ENCODE measurements at places on chromosomes 11 and 22. TPM values are rescaled to one million over a fixed set of nuclear protein-coding genes. Genes with fewer than 3 reads are reported as not detected.

Gene OR8D4
- not detected for total RNA-seq

DNA sequence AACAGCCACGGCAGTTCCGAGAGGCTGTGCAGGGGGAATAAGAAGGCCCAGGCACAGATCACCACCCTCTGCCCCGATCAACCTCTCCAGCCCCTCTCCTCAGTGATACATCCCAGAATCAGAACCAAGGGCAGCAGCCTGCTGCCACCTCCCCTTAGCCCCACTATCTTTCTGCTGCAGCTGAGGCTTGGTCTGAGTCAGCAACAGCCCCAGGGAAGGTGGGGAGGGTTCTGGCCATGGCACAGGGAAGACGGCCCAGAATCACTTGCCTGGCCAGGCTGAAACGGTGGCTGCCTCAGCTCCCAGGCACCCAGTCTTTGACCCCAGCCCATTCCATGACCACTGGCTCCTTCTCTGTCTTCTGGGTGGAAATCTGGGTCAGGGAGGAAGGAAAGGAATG lies 2.3 kb downstream of the CHID1 start:
- no peak for DNase-seq

DNA sequence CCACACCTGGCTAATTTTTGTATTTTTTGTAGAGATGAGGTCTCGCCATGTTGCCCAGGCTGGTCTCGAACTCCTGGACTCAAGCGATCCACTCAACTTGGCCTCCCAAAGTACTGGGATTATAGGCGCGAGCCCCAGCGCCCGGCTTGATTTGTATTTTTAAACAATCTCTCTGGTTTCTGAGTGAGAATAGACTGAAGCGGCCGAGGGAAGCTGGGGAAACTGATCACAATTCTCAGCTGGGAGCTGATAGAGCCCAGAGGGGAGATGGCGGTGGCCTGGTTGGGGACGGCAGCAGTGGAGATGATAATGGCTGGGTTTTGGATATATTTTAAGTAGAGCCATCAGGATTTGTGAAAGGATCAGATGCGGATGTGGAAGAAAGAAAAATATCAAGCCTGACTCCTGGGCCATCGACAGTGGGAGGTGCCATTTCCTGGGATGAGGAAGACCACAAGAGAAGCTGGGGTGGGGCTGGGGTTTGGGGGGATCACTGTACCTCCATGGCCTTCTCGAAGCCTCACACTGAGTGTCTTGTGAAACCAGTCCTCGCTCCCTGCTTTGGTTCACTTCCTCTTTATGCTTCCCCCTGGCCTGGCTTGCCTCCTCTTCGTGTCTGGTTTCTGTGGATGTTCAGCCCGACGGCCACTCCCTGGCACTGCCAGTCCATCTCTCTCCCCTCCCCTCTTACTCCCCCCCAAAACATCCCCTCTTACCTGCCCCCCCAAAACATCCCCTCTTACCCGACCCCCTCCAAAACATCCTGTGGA lies 51.9 kb downstream of the IGLL1 start:
- DNase-seq: peak; percentile 63

DNA sequence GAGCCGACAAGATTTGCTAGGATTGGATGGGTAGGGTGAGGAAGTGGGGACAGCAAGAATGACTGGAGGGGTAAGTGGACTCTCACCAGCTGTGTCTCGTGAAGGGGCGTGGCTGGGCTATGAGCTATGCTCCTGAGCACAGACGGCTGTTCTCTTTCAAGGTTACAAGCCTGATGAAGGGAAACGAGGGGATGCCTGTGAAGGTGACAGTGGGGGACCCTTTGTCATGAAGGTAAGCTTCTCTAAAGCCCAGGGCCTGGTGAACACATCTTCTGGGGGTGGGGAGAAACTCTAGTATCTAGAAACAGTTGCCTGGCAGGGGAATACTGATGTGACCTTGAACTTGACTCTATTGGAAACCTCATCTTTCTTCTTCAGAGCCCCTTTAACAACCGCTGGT lies 19.9 kb downstream of the F2 start:
- no peak for DNase-seq

- DNase-seq: no peak
Measured at GRCh38 chr22:48180631-48181030, 1418.2 kb downstream of the TBC1D22A start.

Gene TMEM9B
- total RNA-seq: 40.0 TPM

Gene PLAAT2
- not detected for total RNA-seq

DNA sequence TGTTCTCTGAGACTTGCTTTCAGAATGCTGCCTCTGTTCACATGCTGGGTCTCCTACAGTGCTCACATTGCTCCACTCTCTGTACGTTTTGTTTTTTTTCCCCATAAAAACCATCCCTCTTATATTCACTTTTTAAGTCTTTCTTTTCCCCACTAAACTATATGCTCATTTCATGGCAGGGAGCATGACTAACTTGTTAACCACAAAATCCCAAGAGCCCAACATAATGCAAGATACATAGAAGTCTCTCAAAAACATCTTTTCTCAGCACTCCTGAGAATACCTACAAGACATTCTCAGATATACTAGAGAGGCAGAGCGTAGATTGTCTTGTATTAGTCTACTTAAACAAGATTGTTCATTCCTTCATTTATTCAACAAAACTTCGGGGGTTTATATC lies 73.3 kb downstream of the FAM76B start:
- no peak for DNase-seq

Gene MAML2
- 0.11 TPM for total RNA-seq

Gene KRTAP5-8
- total RNA-seq: not detected

Gene CNGA4
- total RNA-seq: 1.7 TPM

Gene B4GALNT4
- not detected for total RNA-seq

DNA sequence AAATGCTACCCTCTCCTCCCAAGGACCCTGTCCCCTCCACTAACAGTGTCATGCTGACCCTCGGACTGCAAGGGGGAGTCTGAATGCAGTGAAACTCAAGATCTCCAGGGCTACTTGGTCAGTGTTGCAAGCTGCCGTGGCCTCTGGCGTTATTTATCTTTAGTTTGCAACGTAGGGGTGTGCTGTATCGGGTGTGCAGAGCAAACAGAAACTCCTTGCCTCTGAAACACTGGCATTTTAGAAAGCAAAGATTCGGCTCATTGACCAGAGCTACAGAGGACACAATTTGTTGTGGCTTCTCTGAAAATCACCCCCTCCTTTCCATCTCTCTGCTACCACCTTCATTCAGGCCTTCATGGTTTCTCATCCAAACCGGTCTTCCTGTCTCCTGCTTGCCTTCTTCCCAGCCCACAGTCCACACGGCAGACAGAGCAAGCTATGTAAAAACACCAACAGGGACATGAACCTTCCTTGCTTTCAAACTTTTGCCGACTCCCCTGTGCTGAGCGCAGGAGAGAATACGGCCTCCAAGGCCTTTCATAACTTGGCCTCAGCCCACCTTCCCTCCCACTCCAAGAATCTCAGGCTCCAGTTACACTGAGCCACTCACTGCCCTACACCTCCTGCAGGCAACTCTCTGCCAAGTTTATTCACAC lies 14.9 kb downstream of the FZD4 start:
- DNase-seq: no peak

Gene GPR83
- 0.11 TPM for total RNA-seq

Gene MPPED1
- total RNA-seq: 0.15 TPM

- peak; percentile 93 for DNase-seq
Measured at GRCh38 chr22:38056969-38057891, at the start of gene PICK1. Gene PICK1 (plus strand): TSS chr22:38057404. CDS start chr22:38057810, 406 bp downstream.

GRCh38 chr11:119796363-119797060 lies 67.5 kb upstream of the NECTIN1 start:
- no peak for DNase-seq

Data from Karpas-422 (cell line).